ENCODE measurements at places on chromosomes 4 and X. TPM values are rescaled to one million over a fixed set of nuclear protein-coding genes. Genes with fewer than 3 reads are reported as not detected.

The ZAR1 gene
- not detected for polyA plus RNA-seq

The ANKRD17 gene
- 14.8 TPM for polyA plus RNA-seq

The RNF150 gene
- 0.41 TPM for polyA plus RNA-seq

The TRIM75 gene
- not detected for polyA plus RNA-seq

The XK gene
- 1.5 TPM for polyA plus RNA-seq

The CENPVL3 gene
- polyA plus RNA-seq = not detected
